ENCODE measurements at places on chromosomes 13 and 19.

DNA sequence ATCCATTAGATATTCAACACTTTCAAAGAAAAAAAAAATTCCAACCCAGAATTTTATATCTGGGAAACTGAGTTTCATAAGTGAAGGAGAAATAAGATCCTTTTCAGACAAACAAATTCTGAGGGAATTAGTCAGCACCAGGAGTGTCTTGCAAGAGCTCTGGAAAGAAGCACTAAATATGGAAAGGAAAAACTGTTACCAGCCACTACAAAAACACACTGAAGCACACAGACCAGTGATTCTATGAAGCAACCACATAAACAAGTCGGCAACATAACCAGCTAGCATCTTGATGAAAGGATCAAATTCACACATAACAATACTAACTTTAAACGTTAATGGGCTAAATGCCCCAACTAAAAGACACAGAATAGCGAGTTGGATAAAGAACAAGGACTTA is 368.4 kb upstream of the MIR17HG start:
- DNase-seq, result no peak

DNA sequence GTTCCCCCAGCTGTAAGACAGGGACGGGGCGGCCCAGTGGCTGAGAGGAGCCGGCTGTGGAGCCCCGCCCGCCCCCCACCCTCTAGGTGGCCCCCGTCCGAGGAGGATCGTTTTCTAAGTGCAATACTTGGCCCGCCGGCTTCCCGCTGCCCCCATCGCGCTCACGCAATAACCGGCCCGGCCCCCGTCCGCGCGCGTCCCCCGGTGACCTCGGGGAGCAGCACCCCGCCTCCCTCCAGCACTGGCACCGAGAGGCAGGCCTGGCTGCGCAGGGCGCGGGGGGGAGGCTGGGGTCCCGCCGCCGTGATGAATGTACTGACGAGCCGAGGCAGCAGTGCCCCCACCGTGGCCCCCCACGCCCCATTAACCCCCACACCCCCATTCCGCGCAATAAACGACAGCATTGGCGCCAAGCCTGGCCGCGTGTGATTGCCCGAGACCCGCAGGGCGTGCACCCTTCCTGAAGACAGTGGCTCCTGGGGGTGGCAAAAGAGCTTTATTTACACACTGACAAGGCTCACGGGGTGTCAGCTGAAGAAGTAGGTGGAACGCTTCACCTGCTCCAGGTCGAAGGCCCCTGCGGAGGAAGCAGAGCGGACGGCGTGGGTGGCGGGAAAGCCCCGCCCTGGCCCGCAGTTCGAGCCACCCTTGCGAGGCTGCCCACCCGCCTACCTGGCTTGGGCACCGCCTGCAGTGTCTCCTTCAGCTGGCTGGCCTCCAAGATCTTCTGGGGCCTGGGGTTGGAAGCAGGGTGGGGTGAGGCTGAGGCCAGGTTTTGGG is 16.4 kb downstream of the POLRMT start:
- DNase-seq, result no peak

GRCh38 chr13:30618930-30619279 is 1.2 kb downstream of the USPL1 start:
- no peak for DNase-seq

DNA sequence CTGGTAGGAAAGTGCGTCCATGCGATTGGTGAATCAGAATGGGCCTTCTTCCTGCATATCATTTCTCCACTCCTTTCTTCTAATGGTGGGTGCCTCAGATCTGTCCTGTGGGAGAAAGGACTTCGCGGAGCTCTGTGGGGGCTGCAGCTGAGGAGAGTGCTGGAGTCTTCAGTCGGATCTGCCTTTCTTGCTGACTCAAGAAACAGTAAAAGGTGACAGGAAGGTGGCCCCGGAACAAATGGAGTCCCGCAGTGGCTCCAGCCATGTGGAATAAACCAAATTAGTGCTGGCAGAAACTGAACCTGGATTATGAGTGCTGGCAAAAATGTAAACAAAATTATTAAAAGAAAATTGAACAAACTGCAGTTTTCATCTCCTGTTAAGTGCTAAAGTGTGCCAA is 15.1 kb upstream of the GAS6 start:
- no peak for DNase-seq

DNA sequence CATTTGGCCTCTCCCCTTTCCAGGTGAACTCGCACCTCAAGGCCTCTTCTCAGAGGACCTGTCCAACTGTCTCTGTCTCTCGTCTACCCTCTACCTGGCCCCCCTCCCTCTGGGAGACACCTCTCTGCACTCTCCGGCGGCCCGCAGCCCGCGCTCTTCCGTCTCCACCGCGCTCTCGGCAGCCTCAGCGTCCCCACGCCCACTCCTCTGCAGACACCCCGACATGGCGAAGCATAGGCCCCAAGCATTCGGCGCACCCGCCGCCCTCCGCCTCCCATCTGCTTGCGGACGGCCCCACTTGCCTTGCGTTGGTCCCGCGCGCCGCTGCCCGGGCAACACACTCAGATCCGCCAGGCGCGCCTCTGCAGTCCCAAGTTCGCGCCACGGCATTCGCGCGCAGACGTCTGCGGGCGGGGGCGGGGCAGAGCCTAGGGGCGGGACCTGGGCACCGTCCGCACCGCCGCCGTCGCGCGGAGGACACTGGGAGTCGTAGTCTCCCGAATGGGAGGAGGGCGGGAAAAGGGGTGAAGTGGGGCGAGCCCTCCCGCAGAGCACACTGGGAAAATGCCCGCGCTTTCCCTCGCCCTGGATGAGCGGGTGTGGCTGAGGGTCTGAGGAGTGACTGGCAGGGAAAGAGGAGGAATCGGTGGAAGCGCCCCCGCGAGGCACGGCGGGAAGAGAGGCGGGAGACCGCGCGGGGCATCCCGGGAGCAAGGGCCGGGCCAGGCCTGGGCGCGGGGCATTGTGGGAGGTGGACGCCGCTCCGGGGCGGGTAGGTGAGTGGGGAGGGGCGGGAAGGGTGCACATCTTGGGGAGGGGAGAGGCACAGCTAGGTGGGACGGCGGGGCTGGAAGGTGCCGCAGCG is at the start of the genes LIG1 and ZSWIM9:
Gene LIG1 (minus strand): TSS at position 406 of the 865 bp plus-strand sequence. CDS start 4,778 bp downstream, outside the sequence.
Gene ZSWIM9 (plus strand): TSS at position 742 of the 865 bp plus-strand sequence. CDS start 1,123 bp downstream, outside the sequence.
- DNase-seq, result peak; percentile 91

DNA sequence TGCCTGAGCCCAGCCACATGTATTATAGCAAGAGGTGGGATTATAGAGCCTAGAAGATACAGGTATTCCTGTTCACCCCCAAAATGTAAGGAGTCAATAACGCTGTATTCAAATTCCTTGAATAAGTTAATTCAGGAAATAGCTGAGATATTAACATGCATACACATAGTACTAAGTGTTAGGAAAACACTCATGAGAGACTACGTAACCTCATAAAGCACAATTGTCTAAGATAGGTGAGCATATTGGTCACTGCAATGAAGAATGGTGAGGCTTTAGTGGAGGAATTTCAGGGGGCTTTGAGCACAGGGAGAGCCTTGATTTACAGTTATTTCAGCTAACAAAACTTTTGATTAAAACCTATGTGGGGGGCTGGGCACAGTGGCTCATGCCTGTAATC is 161.6 kb downstream of the LMO7 start:
- DNase-seq, result no peak

- DNase-seq, result no peak
These were observed 430 bp downstream of the ZNF358 start for GRCh38 chr19:7516333-7516732.

- no peak for DNase-seq
These were observed 82.1 kb downstream of the STK24 start for GRCh38 chr13:98494769-98495168.

- no peak for DNase-seq
These were observed 662.1 kb downstream of the PCDH9 start for GRCh38 chr13:66567899-66568612.

- no peak for DNase-seq
These were observed 239.3 kb downstream of the LMO7 start for GRCh38 chr13:75875450-75875849.

GRCh38 chr13:23380534-23380933 is 53.0 kb downstream of the SACS start:
- DNase-seq, result no peak

DNA sequence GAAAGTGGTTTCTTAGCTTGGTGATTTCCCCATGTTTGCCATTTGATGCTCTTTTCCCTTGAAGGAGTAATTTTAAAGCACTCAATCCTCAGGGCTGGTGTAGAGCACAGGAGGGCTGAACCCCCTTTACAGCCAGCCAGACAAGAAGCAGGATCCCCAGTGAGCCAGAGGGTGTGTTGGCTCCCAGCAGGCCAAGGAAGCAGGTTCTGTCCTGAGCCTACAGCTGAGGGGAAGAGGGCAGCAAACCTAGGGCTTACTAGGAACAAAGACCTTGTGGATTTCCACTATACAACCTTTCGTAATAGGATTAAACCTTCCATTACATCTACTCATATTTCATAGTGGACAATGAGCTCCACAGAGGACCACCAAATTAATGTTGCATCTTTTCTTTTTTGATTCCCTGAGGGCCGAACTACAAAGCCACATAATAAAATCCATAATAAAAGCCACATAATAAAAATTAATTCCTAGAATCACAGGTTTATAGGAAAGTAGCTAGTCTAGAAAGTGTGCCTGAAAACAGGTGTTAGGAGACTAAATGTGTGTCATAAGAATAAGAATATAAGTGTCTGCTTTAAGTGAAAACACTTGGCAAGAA is 300.2 kb downstream of the DCLK1 start:
- no peak for DNase-seq

DNA sequence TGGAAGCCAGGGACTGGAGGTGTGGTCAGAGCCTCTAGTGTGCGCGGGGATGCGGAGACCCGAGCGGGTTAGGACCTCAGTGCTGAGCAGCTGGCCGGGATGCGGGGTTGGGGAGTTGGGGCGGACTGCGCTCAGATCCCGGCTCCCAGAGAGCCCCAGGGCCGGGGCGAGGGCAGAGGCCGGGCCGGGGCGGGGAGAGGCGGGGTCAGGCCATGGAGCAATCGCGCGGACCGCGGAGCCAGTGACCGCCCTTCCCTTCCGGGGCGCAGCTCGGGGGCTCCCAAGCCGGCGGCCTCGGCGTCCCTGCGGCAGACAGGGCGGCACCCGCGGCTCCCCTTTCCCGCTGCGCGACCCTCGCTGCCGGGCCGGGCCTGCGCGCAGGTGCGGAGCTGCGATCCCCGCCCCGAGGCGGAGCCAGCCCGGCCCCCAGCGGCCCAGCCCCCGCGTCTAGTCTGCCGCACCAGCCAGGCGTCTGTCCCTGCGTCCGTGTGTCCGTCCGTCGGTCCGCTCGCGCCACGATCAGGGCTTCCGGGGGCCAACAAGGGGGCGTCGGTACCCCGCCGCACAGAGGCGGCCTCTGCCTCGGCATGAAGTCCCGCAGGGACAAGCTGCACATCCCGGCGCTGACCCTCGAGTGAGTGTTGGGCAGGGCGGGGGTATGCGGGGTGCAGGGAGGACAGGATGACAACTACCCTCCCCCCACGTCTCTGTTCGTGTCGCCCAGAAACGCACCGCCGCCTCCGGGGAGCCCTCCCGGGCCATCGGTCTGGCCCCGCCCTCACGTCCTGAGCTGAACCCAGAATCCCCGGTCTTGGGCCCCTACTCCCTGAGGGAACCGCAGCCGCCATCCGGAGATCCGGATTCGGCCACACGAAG is 12.4 kb downstream of the MAST3 start:
- no peak for DNase-seq

GRCh38 chr19:51691074-51691583 is 2.0 kb upstream of the SPACA6 start:
- DNase-seq, result no peak

DNA sequence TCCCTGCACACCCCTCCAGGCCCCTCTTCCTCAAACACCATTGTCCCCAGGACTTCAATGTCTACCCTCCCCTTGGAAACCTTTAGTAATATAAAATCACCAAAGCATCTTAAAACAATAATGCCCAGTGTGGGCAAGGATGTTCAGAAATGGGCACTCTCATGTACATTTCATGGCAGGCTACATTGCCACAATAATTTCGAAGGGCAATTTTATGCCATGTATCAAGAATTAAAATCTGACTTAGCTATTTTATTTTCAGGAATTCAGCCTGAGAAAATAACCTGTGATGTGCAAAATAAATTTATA is 35.8 kb upstream of the IGSF23 start:
- DNase-seq, result no peak

DNA sequence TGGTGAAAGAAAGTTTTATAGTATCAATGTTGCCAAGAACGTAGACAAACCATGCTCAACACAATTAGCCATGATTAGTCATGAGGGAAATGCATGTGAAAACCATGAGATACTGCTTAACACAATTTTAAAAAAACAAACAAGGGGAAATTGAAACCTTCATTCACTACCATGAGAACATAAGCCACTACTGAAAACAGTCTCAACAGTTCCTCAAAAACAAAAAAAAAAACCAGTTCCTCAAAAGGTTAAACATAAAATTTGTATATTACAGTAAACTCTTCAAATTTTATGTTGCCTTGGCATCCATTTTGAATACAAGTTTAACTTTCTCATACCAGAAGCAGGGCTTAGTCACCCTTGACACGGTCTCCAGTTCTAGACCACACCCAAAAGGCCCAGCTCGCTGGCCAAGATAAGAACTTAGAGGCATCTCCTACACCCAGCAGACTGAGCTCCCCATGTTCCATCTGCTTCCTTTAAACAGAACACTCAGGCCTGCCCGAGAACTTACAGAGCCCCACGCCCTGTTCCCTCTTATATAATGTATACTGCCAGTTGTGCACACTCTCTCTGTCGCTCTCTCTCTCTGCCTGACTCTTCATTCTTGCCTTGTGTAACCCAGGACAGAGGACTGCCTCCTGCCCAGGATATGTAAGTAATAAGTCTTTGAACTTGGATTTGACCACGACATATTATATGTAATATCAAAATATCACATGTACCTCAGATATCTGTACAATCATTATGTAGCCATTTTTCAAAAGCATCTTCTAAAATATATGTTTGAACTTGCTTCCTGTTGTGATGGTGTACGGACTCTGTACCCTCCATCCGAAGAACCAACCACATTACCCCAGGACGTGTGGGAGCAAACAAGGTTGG is 67.4 kb downstream of the STK24 start:
- no peak for DNase-seq

- no peak for DNase-seq
These were observed 2545.3 kb downstream of the PCDH9 start for GRCh38 chr13:64684685-64685431.

DNA sequence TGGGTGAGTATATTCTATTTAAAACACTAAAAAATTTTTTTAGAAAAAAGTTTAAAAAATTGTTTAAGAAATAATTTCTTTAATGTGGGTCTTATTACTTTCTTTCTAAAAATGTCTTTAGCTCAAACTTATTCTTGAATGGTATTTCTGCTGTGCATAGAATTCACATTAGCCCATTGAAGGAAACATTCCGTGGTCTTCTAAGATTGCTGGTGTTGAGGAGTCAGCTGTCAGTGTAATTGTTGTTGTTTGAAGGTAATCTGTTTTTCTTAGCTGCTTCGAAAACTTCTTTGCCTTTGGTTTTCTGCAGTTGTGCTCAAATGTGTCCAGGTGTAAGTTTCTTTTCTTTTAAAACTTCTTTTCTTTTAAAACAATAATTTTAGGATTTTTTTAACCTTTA is 85.4 kb upstream of the KLF12 start:
- no peak for DNase-seq

DNA sequence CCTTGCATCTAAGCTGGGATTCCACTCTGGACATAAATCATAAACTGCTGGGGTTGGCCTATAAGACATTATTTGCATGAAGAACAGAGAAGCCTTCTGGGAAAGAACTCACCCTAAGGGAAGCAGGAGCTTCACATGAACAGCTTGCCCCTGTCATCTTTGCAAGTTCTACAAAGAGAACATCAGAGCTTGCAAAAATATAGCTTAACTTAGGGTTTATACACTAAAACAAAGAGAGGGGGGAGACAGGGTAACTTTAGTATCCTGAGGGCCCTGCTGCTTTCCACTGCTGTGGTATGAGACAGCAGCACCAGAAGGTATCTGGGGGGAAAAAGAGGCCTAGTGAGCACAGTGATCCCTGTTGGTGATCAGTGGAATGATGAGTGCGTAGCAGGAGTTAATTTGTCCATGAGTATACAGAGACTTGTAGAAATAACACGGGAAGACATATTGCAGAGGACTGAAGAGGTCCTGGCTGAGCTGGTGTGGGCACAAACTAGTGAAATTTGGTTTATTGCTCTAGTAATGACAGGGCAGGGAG is 116.1 kb upstream of the TSC22D1 start:
- DNase-seq, result no peak
